ENCODE measurements at places on chromosomes 12 and 14. TPM values are rescaled to one million over a fixed set of nuclear protein-coding genes. Genes with fewer than 3 reads are reported as not detected.

GRCh38 chr12:52442600-52443061, 8.5 kb upstream of the KRT75 start:
- DNase-seq, result no peak

NDUFA9 gene
- 160 TPM for total RNA-seq

GRCh38 chr12:99809909-99810308, 162.4 kb downstream of the GARIN6 start:
- no peak for DNase-seq

- DNase-seq, result no peak
Measured at GRCh38 chr12:32158525-32158924, 51.9 kb downstream of the BICD1 start.

FGF6 gene
- total RNA-seq, result not detected

L2HGDH gene
- total RNA-seq, result 13.5 TPM

CLEC2B gene
- 30.3 TPM for total RNA-seq

KRT2 gene
- not detected for total RNA-seq

DNA sequence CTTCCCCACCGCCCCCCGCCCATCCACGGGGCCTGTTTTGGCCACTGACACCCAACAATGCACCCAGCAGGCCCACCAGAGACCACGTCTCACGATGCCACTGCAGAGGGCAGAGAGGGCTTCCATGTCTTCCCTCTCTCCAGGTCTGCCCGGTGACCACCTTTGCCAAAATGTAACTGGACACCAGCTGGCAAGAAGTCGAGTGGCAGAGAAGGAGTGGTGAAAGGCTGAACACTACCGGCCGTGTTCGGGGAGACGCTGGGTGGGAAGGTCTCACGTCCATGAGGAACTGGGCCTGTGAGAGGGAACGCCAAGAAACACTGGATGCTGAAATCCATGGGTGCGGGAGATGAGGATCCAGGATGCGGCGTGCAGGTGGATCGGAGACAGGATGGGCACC, 308.2 kb downstream of the ADGRD1 start:
- DNase-seq, result no peak

- no peak for DNase-seq
Measured at GRCh38 chr14:80419345-80419744, 208.0 kb upstream of the DIO2 start.

DPY19L2 gene
- 1.1 TPM for total RNA-seq

DNA sequence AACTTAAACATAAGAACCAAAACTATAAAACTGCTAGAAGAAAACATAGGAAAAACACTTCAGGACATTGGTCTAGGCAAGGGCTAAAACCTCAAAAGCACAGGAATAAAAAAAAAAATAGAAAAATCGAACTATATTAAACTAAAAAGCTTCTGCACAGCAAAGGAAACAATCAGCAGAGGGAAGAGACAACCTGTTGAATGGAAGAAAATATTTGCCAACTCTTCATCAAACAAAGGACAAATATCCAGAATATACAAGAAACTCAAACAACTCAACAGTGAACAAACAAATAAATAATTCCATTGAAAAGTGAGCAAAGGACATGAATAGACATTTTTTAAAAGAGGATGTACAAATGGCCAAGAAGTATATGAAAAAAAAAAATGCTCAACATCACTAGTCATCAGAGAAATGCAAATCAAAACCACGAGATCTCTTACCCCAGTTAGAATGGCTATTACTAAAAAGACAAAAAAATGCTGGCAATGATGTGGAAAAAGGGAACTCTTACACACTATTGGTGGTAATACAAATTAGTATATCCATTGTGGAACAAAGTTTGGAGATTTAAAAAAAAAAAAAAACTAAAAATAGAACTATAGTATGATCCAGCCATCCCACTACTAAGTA, 152.0 kb downstream of the NDUFA12 start:
- no peak for DNase-seq

ANO2 gene
- not detected for total RNA-seq

PLEKHG3 gene
- 1.1 TPM for total RNA-seq

DNA sequence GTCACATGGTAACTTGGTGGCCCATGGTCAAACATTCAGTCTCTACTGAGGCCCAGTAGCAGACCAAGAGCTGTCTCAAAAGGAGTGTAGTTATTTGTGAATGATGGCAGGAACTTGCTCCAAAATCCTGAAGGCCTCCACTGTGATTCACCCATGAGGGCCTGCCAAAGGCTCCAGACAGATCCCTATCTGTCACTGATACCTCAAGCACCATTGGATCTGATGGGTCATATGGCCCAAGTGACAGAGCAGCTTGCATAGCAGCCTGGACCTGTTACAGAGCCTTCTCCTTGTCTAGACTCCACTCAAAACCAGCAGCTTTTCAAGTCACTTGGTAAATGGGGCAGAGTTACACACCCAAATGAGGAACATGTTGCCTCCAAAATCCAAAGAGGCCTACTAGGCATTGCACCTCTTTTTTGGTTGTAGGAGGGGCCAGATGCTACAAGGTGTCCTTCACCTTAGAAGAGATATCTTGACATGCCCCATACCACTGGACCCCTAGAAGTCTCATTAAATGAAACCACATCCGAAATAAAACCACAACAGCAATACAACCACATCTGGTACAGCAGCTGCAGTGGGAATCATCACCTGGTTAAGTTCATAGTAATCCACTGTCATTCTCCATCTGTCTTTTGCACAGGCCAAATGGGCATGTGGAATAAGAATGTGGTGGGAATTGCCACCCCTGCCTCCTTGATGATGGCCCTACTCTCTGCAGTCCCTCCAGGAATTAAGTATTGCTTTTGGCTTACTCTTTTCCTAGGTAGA, 150.4 kb upstream of the MAX start:
- DNase-seq, result no peak

DNA sequence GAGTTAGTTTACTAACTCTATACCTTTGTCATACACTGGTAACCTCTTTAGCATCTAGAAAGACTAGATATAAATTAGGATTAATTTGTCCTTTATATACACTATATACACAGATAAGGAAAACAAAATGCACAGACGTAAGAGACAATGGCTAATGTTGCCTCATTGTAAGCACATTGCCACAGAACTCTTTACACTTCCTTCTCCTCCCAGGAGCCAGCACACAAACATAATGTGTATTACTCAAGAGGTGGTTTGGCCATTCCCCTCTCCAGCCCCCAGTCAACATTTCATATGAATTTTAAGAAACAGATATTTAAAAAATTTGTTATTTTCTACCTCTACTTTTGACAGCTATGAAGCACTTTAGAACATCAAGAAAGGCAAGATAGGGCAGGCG, 131.4 kb upstream of the OR4E1 start:
- DNase-seq, result no peak

DNA sequence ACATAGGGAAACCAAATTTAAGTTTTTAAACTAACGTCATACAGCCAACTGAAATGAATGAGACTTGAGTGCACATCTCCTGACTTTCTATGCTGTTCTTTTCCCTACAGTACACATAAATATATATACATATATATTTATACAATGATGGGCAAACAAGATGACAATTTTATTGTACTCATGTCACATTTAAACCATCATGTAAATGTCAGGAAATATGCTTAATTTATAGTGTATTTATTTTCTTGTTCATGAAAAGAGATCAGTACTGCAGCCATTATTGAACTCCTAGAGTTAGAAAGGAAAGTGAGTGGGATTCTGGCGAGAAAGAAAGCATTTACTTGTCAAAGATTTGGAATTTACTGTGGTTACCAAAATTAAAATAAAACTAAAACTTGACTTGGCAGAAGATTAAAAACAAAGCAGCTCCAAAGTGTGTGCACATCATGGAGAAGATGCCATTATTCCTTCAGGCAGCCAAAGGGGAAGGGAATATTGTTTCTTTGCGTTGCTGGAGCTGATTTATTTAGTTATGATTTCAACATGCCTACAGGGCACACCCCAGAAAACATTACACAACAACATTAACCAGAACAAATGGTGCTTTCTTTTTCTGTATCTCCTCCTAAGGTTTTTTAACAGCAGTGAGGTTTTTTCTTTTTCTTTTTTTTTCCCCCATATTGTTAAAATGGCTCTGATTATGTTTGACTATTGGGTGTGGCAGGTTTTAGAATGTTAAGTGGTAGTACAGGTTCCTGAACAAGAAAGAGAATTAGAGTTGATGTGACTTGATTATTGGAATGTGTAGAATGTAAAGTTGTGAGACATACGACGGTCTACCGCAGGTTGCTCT, 144.6 kb downstream of the RAD51B start:
- DNase-seq, result no peak

GOLGA5 gene
- 14.7 TPM for total RNA-seq

DNA sequence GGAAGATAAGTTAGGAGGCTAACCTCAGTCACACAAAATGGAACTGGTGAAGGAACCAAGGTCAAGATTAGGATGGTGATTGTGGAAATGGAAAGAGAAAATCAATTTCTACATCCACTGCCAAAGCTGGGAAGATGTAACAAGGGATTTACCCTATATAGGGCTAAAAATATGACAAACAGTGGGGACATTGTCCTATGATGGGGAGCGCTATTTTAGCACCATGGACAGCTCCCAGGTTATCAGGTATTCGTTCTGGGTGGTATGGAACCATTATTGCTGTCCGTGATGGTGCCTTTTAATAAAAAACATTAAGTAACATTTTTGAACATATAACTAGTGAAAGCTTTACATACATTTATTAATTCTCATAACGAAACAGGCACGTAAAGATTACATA, 124.0 kb downstream of the NDUFA12 start:
- peak; percentile 51 for DNase-seq

GRCh38 chr12:107296681-107297089, 203.3 kb upstream of the CRY1 start:
- no peak for DNase-seq

GDF3 gene
- not detected for total RNA-seq

PRR13 gene
- total RNA-seq, result 207 TPM

DNA sequence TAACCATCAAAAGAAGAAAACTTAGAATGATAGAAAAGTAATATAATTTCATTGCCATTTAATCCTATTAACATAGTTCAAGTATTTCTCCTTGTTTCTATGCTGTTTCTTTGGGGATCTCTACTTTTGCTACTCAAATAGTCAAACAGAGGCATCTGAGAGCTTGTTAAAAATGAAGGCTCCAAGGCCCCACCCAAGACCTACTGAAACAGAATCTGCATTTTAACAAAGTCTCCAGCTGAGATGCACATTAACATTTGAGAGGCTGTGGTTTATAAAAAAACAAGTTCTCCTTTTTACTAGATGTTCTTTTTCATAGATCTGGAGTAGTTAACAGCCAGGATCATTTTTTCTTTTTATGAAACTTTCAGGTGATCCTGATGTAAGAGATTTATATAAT, 31.8 kb downstream of the PPFIA2 start:
- DNase-seq, result no peak

DNA sequence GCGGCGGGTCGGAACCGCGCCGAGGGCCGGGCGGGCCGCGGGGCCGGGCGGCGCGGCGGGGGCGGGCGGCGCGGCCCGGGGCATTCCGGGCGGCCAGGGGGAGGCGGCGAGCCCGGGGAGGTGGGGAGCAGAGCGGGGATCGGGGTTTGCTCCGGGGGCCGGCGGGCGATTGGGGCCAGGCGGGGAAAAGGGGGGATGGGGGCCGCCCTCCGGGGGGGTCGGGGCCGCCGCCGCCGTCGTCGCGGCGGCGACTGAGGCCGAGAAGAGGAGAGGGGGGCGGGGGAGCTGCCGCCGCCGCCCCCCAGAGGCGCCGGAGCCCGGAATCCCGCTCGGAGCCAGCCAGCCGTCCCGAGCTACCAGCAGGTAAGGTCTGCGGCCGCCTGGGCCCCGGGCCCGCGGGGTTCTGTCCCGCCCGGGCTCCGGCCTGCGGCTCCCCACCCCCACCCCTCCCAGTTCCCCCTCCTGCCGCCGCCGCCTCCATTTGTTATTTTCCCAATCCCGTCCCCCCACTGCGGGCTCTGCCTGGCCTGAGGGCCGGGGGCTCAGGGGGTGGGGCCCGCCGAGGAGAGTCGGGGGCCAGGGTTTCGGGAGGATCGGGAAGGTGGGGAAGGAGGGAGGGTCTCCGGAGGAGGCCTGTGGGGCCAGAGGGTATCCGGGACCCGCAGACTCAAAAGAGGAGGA, 403 bp downstream of the ATN1 start:
- no peak for DNase-seq

VRTN gene
- not detected for total RNA-seq

DNA sequence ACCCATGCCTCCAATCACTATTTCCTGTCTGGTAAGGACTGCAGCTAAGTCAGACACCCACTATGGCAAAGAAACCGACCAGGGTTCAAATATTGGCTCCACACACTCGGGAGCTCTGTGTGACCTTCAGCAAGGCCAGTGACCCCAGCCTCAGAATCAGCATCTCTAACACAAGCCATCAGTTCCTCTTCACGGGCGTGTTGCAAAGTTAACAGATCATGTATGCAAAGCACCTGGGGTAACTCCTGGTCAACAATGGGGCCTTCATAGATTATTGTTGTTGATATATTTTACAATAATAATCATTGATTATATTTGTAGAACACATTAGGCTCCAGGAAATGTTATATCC, 6.2 kb upstream of the FAM222A start:
- no peak for DNase-seq

GRCh38 chr14:96178461-96179321, 25.9 kb upstream of the BDKRB2 start:
- peak; percentile 17 for DNase-seq

DNA sequence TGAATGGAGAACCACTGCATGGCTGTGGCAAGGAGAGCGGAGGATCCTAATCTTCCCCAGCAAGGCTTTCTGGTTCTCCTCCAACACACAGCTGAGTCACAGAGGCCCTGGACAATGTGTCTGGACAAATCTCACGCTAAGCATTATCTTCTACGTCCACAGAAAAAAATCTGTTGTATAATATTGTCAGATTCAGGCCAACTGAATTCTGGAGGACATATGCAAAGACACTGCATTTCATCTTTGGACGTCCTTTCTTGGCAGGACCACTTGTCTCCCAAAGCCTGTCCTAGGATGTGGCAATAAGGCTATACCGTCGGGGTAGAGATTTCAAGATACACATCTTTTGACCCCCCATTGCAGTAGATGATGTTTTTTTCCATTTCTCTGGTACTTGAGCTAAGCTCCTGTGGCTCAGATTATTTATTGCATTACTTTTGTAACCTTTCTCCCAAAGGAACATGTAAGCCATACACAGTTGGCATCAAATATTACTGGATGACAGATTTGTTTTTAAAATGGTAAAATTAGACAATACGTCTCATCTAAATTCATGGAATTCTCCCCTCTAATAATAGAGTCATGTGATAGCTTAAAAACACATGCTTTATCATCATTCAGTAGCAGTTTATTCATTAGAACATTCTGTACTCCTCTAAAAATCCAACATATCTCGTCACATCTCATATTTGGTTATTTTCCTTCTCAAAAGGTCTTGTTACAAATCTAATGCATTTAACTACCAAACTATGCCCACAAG, 19.4 kb downstream of the LMO3 start:
- no peak for DNase-seq

KRT75 gene
- total RNA-seq, result not detected

DNA sequence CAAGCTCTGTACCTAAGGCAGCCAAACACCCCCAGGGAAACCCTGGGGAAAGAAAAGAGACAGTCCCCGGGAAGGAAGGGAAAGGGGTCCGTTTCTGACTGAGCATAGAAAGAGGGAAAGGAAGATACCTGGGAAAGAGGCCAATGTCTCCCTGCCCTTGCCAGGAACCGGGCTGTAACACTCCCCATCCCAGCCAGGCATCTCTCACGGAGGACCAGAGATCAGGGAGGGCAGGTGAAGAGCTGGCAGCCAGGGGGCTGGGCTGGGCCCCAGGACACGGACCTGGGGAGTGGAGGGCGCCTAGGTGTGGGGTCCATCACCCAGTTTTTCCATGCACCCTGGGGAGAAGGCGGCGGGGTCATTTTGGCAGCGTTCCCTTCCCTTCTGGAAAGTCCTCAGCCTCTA, 18.9 kb upstream of the PLEKHH1 start:
- DNase-seq, result no peak

LGR5 gene
- not detected for total RNA-seq

- DNase-seq, result peak; percentile 5
Measured at GRCh38 chr12:98955284-98955683, 310.2 kb downstream of the APAF1 start.

MRPS35 gene
- 53.1 TPM for total RNA-seq

Data from activated naive CD4-positive, alpha-beta T cell treated with anti-CD3 and anti-CD28 coated beads for 36 hours (primary cell).